ENCODE measurements at places on chromosomes 4 and X. TPM values are rescaled to one million over a fixed set of nuclear protein-coding genes. Genes with fewer than 3 reads are reported as not detected.

GRCh38 chr4:107037199-107037584 is 1.1 kb upstream of the DKK2 start:
- DNase-seq, result peak; percentile 72

Gene RAPGEF2
- total RNA-seq, result 108 TPM

DNA sequence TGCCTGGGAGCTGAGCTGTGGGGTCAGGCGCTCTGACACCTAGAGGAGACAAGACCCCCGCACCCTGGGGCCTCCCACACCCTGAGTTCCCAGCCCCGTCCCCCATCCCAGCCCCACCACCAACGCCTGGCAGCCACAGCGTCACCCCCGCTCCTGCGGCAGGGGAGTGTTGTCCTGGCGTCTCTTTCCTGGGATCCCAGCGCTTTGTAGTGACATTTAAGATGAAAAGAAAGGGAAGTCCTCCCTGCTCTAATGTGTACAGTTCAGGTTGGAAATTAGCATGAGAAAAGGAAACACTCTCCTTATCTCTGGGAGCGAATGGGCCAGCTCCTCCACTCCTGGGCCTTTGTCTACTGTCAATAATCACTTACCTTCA is 112.1 kb downstream of the FAM53A start:
- no peak for DNase-seq

DNA sequence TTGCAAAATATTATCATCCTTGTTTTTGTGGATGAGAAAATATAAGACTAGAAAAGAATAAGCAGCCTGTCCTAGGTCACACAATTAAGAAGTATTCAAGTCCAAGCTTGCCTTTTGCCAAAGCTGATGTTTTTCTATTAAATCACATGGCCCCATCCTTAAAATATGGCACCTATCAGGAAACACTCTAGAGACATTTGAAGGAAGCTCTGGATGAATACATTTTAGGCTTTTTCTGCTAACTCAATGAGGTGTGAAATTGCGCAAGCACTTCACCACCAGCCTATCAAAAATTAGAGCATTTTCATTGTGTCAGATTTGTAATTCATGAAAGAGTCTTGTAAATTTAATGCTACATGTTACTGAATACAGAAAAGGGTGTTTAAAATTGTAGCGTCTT is 251.1 kb upstream of the MAD2L1 start:
- DNase-seq, result no peak

DNA sequence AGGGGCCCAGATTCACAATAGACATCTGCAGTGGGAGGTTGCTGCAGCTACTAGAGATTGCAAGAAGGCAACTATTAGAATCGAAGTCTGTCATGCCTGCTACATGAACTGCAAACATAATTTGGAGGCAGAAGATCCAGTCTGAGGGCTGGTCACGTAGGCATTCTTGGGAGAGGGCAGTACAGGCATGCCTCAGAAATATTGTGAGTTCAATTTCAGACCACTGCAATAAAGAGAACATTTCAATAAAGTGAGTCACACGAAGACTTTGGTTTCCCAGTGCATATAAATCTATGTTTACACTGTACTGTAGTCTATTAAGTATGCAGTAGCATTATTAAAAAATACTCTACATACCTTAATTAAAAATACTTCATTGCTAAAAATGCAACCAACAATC is 585.8 kb upstream of the FAT1 start:
- DNase-seq, result no peak

GRCh38 chrX:1053072-1053471 is 159.4 kb downstream of the CRLF2 start:
- no peak for DNase-seq

GRCh38 chr4:6449335-6449734 is 23.1 kb downstream of the PPP2R2C start:
- DNase-seq, result no peak

Gene HHIP
- 0.46 TPM for total RNA-seq

DNA sequence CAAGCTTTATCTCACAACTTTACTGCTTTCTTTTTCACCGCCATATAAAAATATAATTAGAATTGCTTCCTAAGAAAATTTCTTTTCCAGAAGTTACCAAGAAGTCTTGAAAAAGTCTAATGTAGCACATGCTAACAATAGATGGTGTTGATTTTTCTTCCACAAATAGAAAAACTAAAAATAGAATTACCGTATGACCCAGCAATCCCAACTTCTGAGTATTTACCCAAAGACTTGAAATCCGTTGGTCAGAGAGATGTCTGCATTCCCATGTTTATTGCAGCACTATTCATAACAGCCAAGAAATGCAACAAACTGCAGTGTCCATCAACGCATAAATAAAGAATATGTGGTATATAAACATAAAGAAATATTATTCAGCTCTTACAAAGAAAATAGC is 17.8 kb upstream of the EDNRA start:
- DNase-seq, result no peak

GRCh38 chrX:13761606-13762414 is 27.3 kb downstream of the OFD1 start:
- DNase-seq, result no peak

Gene MAGEB2
- total RNA-seq, result not detected

Data from endothelial cell (in vitro differentiated cells).